Suprapubic skin (tissue), 4 donors: ENCODE measurements at places on chromosomes 1 and 21.

GRCh38 chr1:41379738-41380130, 18.5 kb downstream of the FOXO6 start:
- no peak for DNase-seq

DNA sequence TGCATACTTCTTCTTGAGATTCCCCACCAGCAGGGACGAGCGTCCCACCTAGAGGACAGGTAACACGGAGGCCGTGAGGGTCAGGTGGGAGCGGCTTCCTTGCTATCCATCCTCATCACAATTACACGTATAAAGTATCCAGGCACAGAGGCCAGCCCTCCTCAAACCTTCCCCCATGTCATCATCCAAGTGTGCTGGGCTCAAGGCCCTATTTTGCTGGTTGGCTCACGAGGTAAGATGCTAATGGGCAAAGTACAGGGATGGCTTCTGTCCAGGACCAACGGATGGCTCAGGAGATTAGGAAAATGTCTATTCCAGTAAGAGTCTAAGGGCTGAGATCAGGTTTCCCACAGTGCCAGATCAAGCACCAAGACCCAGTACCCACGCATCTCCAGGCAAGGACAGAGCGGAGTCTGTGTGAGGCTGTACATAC, 11.5 kb upstream of the A3GALT2 start:
- DNase-seq: peak; percentile 69

DNA sequence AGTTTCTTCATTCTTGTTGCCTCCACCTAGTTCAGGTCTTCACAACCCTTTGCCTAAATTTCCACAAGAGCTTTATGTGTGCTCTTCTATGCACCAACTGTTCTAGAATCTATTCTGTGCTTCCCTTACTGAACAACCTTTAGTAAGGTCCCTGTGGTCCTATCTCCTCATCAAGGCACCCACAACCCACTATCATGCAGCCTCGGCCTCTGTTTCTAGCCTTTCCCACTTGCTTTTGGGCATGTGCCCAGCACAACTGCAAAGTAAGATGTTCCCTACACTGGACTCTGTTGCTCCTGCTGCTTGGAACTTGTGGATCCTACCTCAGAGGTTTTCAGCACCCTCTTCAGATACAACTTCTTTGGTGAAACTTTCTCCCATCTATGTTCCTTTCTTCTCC, 2.4 kb upstream of the IER5 start:
- DNase-seq: no peak

- no peak for DNase-seq
Observed at GRCh38 chr1:47745715-47746609, 251.2 kb downstream of the TRABD2B start.
